ENCODE measurements at places on chromosomes 7 and 10.

DNA sequence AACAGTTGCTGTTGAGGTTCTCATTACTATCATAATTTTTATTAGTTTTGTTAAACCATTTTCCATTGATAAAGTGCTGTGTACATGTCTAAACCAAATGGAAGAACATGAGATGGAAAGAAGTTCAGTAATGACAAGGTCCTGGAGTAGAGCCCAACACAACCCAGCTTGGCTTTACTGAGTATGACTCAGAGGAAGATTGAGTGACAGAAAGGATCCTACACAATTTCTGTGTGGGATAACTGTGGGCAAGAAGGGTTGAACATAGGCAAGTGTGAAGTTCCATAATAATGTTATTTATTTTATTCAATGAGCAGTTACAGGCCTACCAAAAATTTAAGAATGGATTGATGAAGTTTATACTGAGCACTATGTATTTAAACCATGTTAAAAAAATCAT is 15.9 kb downstream of the PRKG1 start:
- no peak for DNase-seq

DNA sequence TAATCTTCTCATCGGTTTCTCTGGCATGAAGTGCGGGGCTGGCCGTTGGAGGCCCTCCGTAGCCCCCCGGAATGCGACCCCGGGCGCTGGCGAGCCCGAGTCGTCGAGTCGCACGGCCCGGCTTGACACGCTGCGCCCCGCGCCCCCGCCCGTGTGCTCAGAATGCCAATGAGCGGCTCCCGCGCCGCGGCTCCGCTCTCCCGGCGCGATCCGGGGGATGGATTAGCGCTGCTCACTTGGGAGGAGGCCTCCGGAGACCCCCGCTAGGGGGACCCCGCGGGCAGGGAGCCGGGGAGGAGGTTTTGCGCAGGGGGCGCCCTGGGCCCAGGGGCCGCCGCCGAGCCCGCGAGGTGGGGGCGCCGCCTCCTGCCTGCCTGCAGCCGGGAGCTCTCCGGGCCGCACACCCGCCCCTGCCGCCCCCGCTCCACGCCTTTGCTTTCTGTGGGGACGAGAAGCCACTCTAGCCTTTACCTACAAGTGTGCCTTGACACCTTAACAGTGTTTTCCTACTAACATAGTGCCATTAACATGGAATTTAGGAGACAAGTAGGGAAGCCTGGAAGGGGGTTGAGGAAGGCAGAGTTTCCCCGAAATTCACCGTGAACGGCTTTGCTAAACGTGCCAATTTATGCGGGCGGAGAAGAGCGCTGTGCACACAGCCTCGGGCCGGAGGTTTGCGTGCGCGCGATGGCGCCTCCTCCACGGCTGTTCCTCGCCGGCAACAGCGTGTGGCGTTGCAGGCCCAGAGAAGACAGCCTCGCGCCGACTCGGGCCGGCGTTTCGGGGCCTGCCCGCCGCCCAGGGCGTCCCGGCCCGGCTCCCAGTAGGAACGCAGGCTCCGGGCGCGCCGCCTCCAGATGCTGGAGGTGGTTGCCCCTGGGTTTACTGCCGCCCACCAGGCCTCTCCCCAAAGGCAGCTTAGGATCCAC is 7.1 kb downstream of the SHH start:
- peak; percentile 68 for DNase-seq

- DNase-seq: no peak
These were observed 45.7 kb upstream of the KCND2 start for GRCh38 chr7:120227255-120227654.

DNA sequence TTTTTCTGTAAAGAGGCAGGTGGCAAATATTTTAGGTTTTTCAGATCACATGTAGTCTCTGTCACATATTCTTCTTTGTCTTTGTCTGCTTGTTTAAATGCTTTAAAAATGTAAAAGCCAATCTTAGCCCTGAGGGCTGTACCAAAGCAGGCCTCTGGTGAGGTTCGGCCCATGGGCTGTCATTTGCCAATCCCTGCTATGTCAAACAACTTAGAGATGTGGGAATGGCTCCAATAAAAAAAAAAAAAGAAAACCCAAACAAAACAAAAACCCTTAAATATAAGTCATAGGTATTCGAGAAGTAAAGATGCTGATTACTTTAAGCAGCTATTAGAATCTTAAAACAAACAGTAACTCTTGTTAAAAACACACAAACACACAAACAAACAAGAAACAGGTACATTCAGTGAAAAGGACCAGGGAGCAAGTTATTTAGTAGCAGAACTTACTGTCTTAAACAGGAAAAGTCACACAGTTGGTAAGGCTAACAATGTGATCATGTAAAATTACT is 61.4 kb upstream of the NAMPT start:
- DNase-seq: peak; percentile 39

DNA sequence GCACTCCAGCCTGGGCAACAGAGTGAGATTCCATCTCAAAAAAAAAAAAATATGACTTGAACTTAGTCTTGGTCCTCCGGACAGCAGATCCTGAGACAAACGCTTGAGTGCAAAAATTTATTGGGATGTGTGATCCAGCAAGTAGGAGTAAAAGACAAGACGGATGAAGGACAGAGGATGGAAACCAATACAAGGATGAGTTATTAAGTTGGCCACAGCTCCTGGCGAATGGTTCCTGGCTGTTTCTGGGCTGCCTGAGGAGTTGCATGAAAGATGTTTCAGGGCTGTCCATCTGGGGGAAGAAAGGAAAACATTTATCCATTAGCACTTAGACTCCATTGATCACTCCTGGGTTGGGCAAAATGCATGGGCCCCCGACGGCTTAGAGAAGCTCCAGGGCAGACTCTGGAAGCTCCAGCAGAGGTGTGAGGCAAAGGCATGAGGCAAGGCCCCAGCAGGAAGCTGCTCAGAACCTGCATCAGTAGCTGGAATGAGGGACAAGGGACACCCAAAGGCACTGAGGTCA is 98.3 kb upstream of the ZNF438 start:
- DNase-seq: no peak

DNA sequence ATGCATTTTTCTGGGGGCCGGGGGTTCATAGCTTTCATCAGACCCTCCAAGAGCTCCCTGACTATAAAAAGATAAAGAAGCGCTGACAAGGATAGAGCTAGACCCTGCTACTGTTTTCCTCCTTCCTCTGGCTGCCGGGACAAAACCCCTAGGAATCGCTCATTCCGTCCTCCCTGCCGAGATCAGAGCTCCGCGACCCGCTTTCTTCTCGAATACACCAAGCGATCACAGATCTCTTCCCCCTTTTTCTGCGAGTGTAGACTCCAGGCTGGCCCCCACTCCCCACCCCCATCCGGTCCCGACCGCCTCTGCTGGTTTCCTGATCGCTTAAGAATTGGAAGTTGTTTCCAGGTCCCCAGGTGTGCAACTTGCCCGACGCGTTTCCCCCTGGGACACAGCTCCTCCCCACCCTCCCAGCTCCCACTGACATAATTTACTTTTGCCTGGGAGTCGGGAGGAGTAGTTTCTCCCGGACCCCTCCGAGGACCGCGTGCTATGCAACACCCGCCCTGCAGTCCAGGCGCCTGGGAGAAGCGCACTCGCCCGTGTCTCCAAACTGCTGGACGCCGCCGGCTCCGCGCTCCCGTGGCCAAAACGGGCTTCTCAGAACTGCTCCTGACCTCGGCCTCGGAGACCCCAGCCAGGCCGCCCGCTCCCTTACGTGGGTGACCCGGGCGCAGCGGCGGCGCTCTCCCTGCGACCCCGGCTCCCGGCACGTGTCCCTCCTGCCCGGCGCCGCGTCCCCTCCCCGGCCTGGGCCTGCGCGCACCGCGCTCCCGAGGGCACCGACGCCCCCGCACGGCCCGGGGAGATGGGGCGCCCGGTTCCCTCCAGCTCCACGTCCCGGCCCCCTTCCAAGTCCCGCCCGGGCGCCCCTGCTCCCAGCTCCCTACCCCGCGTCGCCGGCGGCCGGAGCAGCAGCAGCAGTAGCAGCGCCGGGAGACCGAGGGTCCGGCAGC is 552 bp downstream of the IL15RA start:
- peak; percentile 39 for DNase-seq

- no peak for DNase-seq
These were observed 402 bp upstream of the CDHR1 start for GRCh38 chr10:84193846-84194423.

GRCh38 chr7:41820111-41820671 is 117.3 kb upstream of the INHBA start:
- no peak for DNase-seq

- peak; percentile 81 for DNase-seq
These were observed 6.5 kb downstream of the ARPC1B start for GRCh38 chr7:99380823-99381663.

DNA sequence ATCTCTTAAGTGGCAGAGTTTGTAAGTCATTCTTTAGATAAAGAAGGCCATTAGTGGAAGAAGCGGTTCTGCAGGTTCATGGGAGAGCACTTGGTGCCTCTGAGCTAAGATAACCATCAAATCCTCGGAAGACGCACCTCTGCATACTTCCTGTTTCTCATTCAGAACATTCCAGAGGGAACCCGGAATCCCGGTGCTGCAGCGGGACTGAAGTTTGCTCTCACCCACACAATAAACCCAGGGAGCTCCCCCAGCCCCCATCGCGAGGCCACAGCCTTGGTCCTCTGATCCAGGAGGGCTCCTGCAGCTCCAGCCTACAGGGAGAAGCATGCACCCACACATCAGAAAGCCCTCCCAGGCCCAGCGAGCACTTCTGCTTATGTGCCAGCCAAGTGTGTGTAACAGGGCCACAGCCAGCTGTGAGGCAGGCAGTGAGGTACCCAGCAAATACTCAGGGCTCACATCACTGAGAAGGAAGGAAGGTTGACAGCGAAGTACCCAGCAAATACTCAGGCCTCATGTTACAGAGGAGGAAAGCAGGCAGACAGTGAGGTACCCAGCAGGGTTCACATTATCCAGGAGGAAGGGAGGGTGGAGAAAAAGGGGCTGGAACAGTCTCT is 142.4 kb downstream of the DIP2C start:
- no peak for DNase-seq

- DNase-seq: no peak
These were observed 23.2 kb downstream of the SKAP2 start for GRCh38 chr7:26841003-26841739.

DNA sequence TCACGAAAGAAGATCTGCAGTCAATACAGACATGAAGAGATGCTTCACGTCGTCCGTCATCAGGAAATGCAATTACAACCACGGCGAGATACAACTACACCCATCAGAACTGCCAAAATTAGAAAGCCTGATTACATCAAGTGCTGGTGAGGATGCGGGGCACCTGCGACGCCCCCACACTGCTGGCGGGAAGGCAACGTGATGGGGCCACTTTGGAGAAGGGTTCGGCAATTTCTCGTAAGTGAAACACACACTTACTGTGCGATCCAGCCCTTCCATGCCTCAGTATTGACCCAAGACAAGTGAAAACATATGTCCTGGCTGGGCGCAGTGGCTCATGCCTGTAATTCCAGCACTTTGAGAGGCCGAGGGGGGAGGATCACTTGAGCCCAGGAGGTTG is 25.8 kb upstream of the PDGFA start:
- no peak for DNase-seq

DNA sequence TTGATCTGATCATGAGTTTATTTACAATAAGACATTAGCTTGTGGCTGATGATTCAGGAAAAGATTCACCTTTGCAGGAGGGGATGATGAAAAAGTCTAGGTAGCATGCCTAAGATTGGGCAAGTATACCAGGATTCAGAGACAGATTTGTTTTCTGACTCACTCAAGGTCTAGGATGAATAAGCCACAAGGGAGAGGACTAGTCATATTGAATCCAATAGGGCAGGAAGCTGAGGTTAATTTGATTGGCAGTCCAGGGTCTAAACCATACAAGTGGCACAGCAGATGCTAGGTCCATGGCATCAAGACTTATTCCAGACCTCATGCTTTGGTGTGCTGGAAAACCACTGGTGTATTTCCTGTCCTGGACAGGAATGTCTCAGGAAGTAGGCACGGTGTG is 1133.4 kb downstream of the XPNPEP1 start:
- no peak for DNase-seq

GRCh38 chr10:1735562-1735961 is 1.8 kb downstream of the ADARB2 start:
- DNase-seq: no peak

Data from stimulated activated naive CD8-positive, alpha-beta T cell treated with anti-CD3 and anti-CD28 coated beads, Interleukin-15, amount 100 ng/mL, for 72 hours (primary cell).